IPS DF 6.9 (cell line): ENCODE measurements at places on chromosomes 11 and 22.

GRCh38 chr11:124870430-124870829 is 5.2 kb downstream of the ROBO3 start:
- no peak for DNase-seq

DNA sequence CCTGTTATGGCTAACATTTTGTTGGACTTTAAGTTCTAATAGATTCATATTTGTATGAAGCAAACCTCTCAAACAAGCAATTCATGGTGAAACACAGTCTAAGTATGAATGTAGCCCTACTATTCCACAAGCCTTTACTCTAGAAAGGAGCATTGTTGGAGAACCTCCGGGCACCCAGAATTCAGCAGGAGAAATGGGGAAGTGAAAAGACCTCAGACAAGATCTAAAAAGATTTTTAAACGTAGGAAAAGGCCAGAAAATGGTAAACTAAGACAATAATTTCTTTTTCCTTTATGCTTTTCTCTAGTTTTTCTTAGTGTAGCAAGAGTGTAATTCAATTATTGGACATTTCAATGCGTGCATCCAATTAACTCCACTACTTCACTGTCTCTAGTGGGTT is 426.4 kb downstream of the INSC start:
- no peak for DNase-seq

DNA sequence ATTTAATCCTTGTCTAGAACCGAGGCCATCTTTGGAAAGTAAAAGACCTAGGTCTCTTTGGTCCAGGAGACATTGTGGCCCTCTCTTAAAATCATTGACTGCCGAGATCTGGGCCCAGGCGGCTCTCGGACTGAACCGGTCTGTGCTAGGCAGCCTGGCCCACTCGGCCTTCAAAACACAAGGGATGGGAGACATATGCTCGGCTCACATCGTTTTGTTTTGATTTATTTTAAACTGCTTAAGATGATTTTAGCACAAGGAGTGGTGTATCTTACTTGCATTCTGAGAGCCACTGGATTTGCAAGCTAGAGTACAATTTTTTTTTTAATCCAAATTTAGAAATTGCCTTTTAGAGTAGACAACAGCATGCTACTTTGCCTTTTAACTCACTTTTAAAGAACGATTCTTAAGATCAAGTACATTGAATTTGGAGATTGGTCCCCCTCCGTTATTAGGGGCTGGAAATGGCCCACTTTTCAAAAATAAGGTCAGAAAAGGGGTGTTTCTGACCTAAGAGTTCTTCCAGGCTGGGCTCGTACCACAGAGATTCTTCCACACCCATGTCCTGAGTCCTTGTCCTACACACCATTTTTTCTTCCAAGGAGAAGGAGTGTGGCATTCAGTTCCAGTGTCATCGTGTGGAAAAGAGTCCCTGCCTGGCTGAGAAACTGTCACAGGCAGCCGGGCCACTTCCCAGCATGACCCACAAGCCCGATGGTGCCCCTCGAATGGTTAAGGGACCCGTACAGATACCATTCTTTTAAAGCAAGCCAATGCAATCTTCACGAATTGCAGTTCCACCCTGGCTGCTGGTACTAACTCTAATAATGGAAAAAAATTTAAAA is 80.5 kb upstream of the WNT7B start:
- DNase-seq, result no peak

DNA sequence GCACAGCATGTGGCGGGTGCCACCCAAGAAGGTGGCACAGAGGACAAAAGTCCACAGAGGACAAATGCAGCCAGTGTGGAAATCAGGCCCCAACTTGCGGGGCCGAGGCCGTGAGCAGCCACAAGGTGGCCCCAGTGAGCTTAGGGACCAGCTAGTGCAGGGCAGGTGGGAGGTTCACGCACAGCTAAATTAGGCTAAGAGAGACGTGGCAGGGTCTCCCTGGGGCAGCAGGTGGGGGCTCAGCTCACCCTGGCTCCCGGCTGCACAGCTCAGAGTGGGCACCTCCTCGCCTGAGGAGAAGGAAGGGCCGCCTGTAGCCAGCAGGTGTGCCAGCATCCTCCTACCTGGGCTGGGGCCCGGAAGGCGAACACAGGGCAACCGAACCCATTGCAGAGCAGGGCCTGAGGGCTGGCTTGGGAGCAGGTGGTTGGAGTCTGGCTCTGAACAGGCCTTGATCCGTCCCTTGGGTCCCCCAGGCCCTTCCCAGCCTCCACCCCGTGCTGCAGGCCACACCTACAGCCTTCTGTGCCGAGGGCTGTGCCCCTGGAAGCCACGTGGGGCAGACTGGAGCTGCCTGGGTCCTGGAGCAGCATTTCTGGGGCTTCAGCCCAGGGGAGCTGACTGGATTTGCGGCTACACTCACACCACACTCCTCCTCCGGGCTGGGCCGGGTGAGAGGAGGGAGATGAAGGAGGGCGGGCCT is 26.1 kb upstream of the CELSR1 start:
- no peak for DNase-seq

- no peak for DNase-seq
Measured at GRCh38 chr22:31952472-31952871, 8.1 kb downstream of the YWHAH start.

- no peak for DNase-seq
Measured at GRCh38 chr11:36053281-36053680, 109.4 kb downstream of the LDLRAD3 start.

- no peak for DNase-seq
Measured at GRCh38 chr11:45092901-45093760, 53.3 kb upstream of the PRDM11 start.

DNA sequence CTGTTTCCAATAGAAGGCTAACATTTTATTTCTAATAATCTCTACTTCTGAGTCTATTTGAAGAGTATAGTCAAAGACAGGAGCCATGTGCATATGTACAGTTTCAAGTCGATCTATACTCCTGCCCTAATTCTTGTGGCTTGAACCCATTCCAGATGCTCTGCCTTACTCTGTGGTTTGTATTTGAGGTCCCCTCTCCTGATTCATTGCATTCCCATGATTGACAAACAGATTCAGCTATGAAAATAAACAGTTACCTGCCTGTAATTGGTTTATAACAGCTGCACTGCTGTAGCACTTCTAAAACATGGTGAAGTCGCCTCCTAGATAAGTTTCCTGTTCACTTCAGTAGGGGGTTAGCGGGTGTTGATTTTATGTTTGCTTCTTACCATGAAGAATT is 138.7 kb downstream of the SOX6 start:
- no peak for DNase-seq

- no peak for DNase-seq
Measured at GRCh38 chr11:5690216-5690615, 626 bp downstream of the TRIM22 start.

DNA sequence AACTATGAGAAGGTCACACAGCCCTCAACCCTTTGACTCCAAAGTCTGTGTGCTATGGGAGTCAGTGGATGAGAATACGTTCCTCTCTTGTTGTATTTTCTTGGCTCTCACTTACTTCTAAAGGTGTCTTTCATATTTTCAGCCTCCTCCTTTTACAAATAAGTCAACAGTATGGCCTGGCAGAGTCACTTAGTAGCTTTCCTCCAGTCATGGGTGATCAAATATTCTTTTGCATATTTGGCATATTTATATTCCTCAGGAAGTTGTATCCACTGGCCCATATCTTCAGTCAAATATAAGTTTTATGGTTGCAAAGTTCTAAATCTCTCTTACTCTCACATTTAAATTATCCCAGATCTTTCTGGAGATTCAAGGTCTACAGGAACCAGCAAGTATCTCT is 327.5 kb downstream of the ETS1 start:
- no peak for DNase-seq

GRCh38 chr22:36938028-36938425 is 24.6 kb downstream of the CSF2RB start:
- no peak for DNase-seq

DNA sequence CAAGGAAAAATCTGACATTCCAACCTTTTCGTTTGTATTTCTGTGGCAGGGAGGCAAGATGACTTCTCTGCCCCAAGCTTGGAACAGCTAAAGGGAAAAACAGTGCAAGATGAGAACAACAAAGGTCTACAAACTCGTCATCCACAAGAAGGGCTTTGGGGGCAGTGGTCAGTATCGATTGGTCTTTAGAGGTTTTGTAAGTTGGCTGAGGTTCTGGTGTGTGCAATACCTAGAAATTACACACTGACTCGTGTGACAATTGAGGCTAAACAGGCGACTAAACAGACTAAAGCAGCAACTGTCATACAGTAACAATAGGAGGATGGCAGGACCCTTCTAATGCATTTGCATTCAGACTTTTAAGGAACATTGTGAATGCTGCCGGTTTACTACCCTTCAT is 994 bp downstream of the DEPDC5 start:
- DNase-seq, result no peak

DNA sequence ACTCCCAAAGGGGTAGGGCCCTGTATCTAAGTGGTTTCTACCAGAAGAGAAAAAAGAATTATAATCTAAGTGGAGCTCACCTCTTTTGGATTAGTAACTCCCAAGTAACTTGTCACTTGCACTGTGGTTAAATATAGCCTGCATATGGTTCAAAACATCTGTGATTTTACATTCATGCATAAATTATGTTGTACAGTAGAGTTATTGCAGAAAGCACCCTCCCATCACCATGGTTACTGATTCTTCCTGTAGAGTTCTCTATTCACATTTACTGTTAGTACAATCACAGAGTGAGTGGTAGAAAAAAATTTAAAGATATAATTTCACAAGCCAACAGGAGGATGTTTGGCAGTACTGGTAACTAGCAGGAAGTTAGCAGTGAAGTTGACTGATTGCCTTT is 80.4 kb downstream of the LRRC4C start:
- no peak for DNase-seq

DNA sequence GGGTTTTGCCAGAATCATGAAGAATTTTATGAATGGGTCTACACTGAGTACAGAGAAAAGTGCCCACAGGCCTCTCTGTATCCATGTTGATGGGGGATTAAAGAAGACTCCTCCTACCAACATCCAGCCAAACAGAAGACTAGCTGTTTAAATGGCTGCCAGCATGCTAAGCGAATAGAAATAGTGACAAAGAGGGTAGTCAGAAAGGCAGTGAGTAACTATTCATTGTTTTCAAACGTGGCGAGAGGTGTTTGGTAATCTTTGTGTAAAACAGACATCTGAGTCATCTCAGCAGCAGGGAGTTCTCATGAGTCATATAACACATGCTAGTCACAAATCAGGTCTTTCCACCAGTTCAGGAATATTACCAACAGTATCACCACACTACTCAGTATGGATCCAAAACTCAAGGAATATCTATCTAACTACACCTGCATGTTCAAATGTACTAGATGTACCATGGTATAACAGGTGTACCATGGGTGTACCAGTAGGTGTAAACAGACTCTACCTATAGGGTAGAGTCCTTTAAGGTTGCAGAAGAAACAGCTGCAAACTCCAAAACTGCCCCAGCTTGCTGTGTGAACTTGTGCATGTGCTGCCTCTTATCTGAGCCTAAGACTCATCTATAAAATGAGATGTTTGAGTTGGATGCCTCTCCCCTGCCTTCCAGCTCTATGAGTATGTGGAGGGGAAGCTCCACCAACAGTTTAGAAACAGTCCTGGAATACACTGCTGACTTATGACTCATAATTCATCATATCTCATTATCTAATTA is 82.0 kb downstream of the SLC1A2 start:
- DNase-seq, result no peak

- DNase-seq, result no peak
Measured at GRCh38 chr11:3810951-3811350, 2.6 kb downstream of the PGAP2 start.

DNA sequence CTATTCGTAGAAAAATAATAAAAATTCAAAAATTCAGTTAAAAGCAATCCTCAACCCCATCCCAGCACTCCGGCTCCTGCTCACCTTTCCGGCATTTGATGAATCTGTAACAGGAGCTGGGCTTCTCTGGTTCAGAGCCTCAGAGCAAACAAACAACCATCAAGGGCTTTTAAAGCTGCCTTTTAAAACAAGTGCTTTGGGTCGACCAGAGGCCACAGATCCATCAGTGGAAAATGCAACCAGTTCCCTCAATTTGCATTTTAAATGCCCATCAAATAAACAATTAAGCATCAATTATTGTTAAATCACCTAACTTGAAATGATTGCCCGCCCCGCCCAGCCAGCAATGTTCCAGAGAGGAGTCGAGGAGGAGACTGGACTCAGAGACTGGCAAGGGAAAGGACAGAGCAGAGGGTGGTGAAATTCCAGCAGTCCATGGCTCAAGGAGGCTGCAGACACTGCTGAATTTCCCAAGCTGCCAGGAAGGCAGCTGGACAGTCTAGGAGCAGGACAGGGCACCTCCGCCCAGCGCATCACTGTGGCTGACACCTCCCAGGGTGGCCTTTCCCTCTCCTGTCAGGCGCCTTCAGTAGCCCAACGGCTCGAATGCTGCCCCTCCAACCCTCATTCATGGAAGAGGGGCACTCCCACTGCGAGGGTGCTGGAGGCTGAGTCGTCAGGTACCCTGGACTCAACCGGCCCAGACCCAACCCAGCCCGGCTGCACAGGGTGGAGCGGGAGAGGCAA is 7.5 kb downstream of the FXYD6 start:
- DNase-seq, result no peak

- DNase-seq, result no peak
Measured at GRCh38 chr11:64519541-64519940, 71.5 kb upstream of the SLC22A12 start.

DNA sequence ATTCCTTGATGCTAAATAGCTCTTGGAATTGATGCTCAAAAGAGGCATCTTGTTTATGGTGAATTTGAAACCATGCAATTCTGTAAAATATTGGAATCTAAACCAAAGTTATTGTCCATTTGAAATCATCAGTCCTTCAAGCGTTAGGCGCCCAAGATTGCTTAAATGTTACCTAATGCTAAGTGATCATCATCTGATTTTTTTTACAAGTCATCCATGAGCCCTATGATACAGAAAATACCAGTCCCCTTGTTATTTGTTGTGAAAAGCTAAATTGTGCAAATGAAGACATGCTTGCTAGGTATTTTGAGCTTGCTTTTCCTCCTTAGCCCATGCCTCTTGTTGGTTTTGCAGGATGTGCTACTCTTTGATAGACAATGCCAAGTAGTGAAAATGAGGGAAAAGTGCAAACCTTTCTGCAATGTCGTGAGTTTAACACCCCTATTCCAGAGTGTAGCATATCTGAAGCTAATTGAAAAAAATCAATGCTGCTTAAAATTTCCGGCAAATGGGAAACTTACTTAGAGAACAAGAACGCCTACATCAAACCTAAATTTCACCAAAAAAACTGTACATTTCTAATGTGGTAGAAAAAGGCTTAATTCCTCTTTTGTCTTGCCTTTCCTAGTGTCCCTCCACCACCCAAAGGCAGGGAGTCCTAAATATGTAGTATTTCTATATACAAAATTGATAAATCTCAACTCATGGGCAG is 1.9 kb downstream of the GRK3 start:
- no peak for DNase-seq
